ENCODE measurements at places on chromosomes 3 and 15. TPM values are rescaled to one million over a fixed set of nuclear protein-coding genes. Genes with fewer than 3 reads are reported as not detected.

The SCG3 gene
- 44.2 TPM for total RNA-seq

The OXNAD1 gene
- 34.2 TPM for total RNA-seq

The UACA gene
- total RNA-seq, result 16.9 TPM

DNA sequence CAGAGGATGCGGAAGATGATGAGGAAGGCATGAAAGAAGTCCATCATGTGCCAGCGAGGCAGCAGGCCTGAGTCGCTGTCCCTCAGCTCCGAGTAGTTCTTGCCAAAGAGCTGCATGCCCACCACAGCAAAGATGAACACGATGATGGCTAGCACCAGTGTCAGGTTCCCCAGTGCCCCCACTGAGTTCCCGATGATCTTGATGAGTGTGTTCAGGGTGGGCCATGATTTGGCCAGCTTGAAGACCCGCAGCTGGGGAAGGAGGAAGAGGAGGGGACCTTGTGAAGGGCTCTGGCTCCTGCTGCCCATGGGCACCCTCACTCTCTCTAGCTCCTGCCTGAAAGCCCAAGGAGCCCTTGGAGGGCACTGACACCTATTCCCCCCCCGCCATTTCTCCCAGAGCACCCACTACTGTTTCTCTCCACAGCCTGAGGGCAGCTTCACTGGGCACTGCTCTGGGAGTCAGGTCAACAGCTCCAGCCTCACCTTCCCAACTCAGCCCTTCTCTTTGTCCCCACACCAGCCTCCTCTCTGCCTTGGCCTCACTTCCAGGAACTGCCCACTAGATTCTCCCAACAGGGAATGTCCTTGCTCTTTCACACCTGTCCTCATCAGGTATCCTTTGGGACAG lies 63.6 kb downstream of the SCN5A start:
- H3K4me1 ChIP-seq, result no peaks in the 10 kb centered on the region
- no peaks in the 10 kb centered on the region for H3K27me3 ChIP-seq

DNA sequence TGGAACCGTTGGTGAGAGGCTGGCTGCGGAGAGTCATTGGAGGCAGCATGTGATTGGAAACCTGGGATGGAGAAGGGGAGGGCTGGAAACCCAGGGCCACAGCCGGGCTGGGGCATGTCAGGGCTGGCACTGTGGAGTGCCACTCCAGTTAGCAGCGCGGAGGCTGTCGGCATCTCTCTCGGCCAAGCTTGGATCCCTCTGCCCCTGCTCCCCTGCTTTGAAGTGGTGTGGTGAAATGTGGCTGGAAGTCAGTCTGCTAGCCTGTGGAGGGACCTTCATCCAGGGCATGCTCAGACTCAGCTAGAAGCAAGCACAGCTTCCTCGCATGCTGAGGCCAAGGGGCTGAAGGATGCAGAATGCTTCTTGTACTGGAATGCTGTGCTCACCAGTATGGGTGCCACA lies 13.5 kb downstream of the SLCO3A1 start:
- H3K36me3 ChIP-seq, result no peaks in the 10 kb centered on the region
- no peak overlapping the region for H3K27ac ChIP-seq
- no peak for DNase-seq
- no peak overlapping the region for H3K4me3 ChIP-seq

The PLSCR2 gene
- not detected for total RNA-seq

DNA sequence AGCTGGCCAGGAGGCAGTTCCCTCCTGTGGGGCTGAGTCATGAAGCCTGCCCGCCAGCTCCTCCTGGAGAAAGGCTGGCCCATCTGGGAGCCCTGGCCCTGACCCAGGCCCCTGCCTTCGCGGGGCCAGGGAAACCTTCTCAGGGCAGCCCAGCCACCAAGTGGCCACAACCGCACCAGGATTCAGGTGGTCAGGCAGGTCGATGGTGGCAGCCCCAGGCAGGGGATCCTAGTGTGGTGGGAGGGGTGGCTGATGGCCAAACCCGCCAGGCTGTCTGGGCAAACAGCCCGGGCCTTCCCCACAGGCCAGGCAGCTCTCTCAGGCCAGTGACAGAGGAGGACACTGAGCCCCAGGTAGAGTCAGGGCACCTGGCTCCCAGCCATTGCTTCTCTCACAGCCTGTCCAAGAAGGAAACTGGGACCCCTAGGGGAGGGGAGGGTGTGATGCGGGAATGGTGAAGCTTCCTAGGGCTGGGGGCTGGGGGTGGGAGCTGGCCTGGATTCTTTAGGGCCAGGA lies 1.2 kb downstream of the TWF2 start:
- DNase-seq, result peak; percentile 72
- peak overlapping the region; percentile 93 for H3K4me3 ChIP-seq
- H3K27ac ChIP-seq, result no peak overlapping the region
- no peaks in the 10 kb centered on the region for H3K27me3 ChIP-seq
- H3K36me3 ChIP-seq, result no peaks in the 10 kb centered on the region
- H3K4me1 ChIP-seq, result peaks cover 33% of the 10 kb centered on the region

GRCh38 chr15:100252359-100252758 lies 89.4 kb downstream of the ADAMTS17 start:
- H3K27me3 ChIP-seq, result no peaks in the 10 kb centered on the region
- H3K4me3 ChIP-seq, result no peak overlapping the region
- H3K4me1 ChIP-seq, result no peaks in the 10 kb centered on the region
- no peak overlapping the region for H3K27ac ChIP-seq
